ENCODE measurements at places on chromosomes 1 and 21.

DNA sequence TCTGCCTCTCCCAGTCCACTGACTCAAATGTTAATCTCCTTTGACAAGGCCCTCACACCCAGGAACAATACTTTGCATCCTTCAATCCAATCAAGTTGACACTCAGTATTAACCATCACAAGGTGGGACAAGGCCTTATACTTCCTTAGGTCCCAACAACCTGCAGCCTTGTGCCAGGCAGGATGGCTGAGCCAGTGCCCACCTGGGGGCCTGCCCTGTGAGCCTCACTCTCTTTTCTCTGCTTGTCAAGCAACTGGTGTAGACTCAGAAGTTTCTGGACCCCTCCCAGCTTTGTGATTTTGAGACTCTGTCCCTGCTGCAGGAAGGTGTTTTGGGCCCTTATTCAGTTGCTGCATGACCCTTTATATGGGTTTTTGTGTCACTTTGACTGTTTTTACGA is 310.0 kb upstream of the C1orf174 start:
- no peak for DNase-seq

DNA sequence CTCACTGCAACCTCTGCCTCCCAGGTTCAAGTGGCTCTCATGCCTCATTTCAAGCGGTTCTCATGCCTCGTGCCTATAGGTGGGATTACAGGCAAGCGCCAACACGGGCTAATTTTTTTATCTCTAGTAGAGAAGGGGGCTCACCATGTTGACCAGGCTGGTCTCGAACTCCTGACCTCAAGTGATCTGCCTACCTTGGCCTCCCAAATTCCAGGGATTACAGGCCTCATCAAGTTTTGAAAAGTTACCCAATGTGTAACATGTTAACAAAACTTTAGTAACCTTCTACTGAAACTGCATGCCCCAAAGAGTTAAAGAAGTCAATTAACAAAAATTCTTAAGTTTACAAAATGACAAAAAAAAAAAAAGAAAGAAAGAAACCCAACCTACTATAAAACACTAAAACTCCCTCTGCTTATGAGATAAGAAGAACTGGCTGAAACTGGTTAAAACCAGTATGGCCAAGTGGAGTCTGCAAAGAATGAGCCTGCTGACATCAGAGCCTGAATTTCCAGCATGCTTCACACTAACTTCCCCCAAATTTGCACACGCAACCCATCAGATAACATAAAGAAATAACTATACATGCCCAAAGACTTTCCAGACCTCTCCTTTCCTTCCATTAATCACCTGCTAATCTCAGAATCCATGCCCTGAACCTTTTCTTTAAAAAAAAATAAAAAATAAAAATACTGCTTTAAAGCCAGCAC is 25.5 kb upstream of the PSMG1 start:
- DNase-seq = no peak

DNA sequence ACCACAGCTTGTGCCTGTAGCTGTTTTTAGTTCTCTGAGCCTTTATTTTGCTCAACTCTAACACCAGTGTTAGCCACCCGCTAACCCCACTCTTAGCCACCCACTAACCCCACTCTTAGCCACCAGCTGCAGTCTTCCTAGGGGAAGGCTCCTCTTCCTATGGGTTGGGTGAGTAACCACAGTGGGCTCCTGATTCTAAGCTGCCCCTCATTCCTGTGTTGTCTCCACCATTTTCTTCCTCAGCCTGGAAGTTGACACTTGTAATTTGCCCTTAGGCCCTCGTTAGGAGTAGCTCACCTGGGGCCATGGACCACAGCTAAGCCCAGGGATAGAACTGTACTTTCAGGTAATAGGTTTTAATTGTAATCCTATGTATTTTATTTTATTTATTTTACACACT is 782.9 kb upstream of the TPTE start:
- no peak for DNase-seq

DNA sequence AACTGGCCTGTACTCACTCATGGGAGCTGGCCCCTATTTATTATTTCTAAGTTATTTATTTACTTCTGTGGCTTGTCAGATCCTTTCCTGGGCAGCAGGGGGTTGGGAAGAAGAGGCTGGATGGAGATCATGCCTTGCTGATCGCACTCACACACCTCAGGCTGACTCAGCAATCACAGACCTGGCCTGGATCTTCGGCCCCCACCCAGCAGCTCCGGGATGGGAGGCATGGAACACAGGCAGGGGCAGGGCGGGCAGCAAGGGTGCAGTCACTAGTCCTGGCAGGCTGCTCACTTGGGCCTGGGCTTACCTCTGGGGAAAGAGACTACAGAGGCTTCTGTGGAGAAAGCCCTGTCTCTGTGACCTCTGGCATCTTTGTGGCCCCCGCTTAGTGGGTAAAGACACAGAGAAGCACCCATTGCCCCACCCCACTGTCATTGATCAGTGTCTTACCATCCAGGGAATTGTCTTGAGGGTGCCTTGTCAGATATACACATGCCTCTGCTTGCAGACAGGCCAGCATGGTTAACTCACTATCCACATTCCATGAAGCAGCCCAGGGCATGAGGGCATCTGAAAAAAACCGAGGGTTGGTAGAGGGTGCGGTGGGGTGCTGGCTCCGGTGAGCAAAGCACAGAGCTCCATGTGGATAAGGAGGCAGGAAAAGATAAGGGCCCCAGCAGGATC is 3.7 kb downstream of the ARTN start:
- DNase-seq = no peak

GRCh38 chr21:17911628-17912027 is 92.5 kb upstream of the C21orf91 start:
- DNase-seq = no peak

DNA sequence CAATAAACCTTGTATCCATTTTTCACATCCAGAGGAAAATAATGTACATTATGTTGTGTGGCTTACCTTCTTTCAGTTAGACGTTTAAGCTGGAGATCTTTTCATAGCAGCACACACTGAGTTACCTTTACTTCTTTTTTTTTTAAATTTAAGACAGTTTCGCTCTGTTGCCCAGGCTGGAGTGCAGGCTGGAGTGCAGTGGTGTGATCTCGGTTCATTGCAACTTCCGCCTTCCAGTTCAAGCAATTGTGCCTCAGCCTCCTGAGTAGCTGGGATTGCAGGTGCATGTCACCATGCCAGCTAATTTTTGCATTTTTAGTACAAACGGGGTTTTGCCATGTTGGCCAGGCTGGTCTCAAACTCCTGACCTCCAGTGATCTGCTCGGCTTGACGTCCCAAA is 7.4 kb upstream of the CAMTA1 start:
- no peak for DNase-seq

DNA sequence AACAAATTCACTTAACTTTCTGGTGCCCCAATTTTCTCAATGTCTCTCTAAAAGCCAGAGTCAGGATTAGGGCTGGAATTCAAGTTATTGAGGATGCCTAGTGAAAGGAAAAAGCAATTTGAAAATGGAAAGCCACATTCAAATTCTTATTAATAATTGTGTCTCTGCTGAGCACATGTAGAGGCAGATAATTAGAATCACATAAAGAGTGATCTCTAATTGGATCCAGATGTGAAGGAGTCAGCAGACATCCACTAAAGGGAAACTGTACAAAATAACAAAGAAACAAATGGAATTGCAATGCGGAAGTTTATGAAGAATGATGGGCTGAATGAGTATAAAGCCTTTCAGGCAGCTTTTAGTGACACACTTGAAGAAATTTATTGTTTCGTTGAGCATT is 482.6 kb downstream of the TTLL7 start:
- no peak for DNase-seq

DNA sequence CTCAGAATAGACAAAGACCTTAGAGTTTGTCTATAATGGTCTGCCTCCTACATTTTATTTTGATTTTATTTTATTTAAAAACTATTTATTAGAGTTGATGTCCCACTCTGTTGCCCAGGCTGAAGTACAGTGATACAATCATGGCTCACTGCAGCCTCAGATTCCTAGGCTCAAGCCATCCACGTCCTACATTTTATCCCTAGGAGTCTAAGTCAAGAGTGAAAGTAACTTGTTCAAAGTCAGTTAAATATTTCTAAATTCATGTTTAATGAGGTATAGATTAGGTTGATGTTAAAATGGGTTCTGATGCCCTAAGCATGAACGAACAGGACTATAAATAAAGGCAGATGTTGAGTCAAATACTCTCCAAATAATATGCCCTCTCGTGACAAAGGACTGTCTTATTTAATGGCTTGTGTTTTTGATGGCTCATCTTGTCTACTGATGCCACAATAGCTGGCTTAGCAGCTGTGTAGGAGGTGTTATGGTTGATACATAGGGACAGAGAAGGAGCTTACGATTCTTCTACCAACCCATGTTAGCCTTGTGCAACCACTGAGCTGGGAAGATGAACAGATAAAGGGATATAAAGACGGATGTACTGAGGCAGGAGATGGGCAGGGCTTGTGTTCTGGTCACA is 66.0 kb upstream of the CR1L start:
- DNase-seq = no peak

- no peak for DNase-seq
These were observed 146.7 kb upstream of the EDN2 start for GRCh38 chr1:41631154-41631553.

DNA sequence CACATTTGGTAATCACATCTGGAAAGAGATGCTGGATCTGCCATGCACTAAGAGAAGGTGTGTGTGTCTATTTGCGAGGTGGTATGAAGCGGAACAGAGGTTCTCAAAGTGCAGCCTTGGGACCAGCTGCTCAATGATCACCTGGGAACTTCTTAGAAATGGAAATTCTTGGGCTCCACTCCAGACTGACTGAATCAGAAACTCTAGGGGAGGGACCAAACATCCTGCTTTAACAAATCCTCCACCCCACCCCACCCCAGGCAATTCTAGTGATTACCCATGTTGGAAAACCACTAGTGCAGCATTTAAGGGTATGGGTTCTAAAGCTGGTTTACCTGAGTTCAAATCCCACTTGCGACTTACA is 143.9 kb upstream of the JUN start:
- no peak for DNase-seq

- no peak for DNase-seq
These were observed 151.1 kb downstream of the PCNX2 start for GRCh38 chr1:233144434-233144833.

GRCh38 chr1:67953301-67953700 is 97.1 kb downstream of the DIRAS3 start:
- no peak for DNase-seq

DNA sequence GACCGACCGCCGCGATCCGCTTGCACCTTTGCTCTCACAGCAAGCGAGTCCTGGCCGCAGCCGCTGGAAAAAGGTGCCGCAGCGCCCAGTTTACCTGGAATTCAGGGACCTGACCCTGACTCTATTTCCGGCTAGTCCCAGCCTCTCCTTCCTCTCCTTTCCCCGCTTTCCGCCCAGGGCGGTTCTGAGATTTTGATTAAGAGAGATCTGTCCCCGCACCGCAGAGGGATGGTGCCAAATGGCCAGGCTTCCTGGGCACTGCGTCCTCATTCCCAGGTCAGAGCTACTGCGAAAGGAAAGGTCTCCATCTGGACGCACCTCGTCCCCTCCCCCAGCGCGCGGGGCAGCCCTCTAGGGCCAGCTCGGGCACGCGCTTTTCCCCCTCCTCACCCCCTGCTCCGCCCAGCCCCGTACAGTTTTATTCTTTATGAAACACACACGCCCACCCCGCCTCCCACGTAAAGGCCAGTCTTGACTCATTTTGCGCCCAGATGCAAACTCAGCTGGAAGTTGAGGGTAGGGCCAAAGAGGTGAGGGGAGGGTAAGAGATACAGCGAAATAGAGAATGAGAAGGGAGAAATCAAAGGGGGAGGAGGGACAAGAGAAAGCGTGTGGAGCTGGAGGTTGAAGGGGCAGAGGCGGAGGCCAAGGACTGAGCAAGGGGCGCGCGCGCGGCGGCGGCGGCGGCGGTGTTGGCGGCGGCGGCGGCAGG is 411.8 kb upstream of the ESRRG start:
- no peak for DNase-seq

- DNase-seq = no peak
These were observed 1.3 kb upstream of the PATJ start for GRCh38 chr1:61740751-61741700.

GRCh38 chr1:38047603-38048141 is 1.1 kb upstream of the POU3F1 start:
- no peak for DNase-seq

DNA sequence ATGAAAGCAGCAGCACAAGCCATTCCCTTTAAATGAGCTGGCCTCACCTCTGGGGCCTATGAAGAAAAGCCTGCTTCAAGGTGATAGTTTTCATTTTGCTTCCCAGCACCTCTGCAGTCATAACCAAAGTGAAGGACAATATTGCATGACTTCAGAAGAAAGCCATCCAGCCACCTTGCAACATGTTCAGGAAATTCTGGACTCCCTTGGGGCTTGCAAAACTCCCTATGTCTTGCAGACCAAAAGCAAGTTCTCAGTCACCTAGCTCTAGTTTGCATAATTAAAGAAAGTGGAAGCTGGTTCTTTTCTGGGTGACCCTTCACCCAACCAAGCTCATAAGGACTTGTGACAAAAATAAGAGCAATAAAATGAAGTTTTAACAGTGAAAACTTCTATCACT is 87.6 kb downstream of the GFI1 start:
- no peak for DNase-seq

DNA sequence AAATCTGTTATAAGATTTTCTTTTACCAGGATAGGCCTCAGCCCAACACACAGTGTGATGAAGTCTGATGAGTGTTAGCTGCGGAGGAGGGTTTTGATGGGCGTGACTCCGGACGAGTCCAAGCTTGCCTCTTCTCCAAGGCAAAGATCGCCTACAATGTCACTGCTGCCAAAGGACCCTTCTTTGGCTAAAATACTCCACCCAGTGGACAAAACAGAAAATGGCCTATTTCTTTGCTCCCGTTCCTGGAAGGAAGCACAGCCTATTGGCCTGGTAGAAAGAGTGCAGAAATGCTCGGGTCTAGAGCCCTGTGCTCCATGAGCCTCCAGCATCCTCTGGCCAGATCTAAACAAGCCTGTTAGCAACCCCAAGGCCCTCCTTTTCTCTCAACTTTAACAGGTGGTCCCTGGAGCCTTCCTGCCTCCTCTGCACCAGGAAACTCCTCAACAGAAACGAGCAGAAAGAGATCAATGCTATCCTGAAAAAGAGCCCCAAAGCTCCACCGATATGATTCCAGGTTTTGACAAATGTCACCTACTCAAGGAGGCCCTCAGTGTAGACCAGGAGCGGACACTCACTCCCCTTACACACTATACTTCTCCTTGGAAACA is 3.4 kb upstream of the CASQ2 start:
- no peak for DNase-seq

DNA sequence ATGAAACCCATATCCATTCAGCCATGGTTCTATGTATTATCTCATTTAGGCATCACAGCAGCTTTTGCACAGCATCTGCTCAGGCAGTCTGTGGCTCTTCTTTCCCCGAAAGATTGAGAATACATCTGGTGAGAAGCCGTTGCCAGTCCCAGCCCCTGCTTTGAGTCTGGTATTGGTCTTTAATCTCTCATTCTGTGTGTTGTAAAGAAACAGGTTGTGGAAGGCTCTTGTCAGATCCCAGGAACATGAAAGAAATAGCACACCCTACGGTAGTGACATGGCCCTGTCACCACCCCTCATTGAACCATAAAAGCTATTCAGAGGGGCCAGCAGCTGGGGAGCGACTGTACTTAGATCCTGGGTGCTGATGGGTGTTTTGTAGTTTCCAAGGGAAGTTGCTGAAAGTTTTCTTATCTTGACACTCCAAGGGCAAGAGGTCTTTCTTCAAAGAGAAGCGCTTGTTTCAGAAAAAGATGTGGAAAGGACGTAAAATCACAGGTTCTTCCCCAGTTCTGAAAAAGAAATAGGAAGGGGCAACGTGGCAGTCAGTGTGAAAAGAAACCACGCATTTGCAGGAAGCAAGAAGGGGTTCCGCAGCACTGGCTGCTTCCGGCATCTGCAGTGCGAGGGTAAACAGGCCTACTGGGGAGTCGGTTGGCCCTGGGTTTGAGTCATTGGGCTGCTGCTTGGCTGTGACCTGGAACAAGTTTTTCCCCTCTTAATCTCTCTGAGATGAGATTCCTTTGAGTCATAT is 145.0 kb downstream of the DHRS3 start:
- no peak for DNase-seq

GRCh38 chr1:232834066-232834465 is 28.9 kb downstream of the MAP10 start:
- DNase-seq = no peak

Data from cortex of kidney (tissue), 1 donor.